ENCODE measurements at places on chromosomes 16 and 17. TPM values are rescaled to one million over a fixed set of nuclear protein-coding genes. Genes with fewer than 3 reads are reported as not detected.

DNA sequence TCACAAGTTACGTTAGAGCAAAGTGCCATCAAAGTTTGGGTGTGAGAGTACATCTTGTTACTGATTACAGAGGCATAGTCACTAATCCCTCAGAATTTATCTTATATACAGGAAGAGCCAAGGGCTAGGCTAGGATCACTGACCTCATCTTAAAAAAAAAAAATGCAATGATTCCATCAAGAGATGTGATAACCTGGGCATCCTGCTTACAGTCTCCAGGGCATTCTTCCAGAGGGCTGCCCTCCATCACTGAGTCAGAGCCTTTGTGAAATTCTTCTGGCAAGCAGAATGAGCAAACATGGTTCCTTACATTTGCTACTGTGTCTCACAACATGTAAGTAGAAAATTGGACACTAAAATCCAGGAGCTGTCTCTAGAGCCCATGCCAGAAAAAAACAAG is 410.6 kb downstream of the ZFHX3 start:
- no peak for DNase-seq

- no peak for DNase-seq
These were observed 4.1 kb downstream of the TMEM208 start for GRCh38 chr16:67230809-67231660.

DNA sequence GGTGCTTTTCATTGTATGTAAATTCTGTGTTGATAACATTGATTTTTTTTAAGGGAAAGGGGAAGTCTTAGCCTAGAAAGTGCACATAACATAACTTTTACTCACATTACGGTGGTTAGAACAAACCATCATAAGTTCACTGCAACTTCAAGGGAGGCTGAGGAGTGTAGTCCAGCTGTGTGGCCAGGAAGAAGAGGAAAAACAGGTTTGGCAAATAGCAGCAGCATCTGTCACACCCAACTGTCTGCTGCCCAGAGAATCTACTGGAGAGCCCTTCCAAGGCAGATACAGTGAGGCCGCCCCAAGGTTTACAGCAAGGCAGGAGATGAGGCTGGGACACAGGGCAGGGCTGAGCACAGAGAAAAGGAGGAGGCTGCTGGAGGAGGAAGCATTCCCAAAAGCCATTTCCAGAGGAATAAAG is 60.6 kb downstream of the AIPL1 start:
- no peak for DNase-seq

DNA sequence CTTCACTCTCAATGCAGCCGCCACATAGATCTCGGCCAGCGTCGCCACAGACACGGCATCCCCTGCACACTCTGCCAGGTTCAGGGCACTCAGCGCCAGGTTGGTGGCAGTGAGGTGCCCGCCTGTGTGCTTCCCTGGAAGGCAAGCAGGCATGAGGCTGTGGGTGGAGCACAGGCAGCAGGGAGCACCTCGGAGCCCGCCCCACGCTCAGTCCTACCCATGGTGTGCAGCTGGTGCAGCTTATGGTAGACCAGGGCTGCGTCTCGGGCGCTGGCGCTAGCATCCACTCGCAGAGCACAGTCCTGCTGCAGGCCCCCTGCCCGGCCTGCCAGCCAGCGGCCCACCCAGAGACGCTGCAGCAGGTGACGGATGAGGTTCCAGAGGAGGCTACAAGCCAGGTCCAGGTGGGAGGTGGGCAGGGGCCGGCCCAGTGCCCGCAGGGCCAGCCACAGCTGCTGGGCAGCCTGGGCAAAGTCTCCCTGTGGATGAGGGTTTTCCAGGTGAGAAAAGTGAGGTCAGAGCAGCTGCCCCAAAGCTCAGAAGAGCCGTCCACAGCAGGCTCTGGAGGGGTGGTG is 20.5 kb downstream of the SREBF1 start:
- DNase-seq = no peak

- DNase-seq = peak; percentile 63
These were observed 4.3 kb upstream of the MBTPS1 start for GRCh38 chr16:84121007-84121406.

The FSCN2 gene
- 1.5 TPM for polyA plus RNA-seq

The CACNA1H gene
- polyA plus RNA-seq = 7.3 TPM

The NPIPA5 gene
- 2.5 TPM for polyA plus RNA-seq

All from left lung (tissue), 14 donors.